ENCODE measurements at places on chromosomes 16 and 17.

- DNase-seq = no peak
Measured at GRCh38 chr16:85658504-85659326, 30.0 kb downstream of the GINS2 start.

DNA sequence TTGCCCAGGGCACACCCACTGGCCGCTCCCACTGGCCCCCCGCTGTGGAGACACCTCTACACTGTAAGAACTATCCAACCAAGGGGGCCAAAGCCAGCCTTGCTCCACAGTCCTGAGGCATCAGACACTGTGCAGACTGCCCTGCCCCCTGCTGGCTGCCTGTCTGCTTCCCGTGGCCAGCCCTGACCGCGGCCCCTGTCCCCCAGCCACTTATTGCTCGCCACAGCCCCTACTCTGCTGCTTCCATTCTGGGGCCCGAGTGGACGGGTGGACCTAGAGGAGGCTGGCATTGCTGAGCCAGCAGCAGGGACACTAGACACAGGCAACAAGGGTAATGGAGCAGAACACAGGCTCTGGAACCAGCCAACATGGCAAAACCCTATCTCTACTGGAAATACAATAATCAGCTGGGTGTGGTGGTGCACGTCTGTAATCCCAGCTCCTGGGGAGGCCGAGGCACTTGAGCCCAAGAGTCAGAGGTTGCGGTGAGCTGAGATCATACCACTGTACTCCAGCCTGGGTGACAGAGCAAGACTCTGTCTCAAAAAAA lies 19.7 kb upstream of the LRRC37A3 start:
- peak; percentile 58 for DNase-seq

GRCh38 chr17:63589646-63590045 lies 11.0 kb upstream of the TACO1 start:
- no peak for DNase-seq

GRCh38 chr16:11076259-11077018 lies 132.1 kb downstream of the CLEC16A start:
- DNase-seq = no peak

DNA sequence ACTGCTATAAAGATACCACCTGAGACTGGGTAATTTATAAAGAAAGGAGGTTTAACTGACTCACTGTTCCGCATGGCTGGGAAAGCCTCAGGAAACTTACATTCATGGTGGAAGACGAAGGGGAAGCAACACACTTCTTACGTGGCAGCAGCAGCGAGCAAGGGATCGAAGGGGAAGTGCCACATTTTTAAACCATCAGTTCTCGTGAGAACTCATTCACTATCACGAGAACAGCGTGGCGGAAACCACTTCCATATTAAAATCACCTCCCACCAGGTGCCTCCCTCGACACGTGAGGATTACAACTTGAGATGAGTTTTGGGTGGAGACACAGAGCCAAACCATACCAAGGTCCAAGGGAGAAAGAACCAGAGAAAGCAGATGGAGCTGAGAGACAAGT lies 454.3 kb upstream of the CDH11 start:
- no peak for DNase-seq

DNA sequence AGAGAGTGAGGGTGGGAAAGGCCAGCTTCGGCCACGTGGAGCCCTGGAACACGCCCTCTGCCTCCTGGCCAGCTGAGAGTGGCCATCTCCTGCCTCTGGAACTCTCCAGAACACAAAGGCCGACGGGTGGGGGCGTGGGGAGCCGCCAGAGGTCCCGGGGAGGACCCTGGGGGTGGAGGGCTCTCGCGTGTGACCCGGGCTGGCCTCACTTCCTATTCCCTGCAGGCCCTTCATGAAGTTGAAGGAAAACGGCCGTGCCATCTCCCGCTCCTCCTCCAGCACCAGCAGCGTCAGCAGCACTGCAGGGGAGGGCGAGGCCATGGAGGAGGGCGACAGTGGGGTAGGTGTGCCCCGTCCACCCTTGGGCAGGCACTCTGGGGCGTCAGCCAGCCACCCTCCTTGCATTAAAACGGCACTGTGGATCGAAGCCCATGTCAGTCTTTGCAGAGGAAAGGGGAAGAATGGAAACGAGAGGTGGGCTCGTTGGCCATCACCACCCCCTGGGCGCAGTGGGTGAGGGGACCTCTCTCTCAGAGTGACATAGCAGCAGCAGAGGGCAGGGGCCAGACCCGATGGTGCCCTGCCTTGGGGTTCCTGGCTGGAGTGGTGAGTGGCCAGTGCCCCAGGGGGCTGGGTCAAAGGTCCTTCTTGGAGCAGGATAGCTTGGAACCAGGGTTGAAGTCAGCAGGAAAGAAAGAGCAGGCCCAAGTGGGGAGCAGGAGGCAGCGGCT lies 37.1 kb downstream of the OR1D5 start:
- no peak for DNase-seq

All from small intestine (tissue), 16 donors.